ENCODE measurements at places on chromosomes 4 and X.

DNA sequence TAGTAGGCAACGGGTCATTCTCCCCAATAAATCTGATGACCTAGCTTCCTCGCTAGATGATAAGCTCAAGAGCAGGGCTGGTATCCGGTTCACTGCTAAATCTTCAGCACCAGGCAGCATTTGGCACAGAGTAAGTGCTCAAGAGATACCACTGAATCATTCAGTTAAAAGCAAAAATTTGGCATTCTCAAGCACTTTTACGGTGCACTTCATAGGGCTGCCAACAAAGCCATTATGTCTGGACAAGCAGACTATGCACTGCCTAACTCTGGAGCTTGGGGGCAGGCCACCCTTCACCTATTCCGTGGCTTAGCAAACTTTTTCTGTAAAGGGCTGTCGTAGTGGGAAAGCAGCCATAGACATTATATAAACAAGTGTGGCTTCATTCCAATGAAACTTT, 23.8 kb upstream of the CXorf38 start:
- DNase-seq = no peak

DNA sequence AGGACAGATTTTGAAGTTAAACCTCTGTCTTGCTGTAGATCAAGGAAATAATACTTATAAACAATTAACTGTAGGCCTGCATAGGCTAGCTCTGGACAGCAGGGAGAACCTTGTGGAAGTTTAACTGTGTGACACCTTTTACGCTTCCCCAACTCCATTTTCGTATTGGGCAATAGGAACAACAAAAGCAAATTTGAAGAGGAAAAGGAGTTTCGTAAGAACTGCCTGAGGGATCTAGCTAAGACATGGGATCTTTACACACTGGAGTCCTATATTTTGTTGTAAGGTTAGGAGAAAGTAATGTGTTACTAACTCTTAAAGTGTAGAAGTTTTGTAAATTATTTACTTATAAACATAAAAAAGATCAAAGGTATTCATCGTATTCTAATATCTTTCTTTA, 324.9 kb upstream of the CASK start:
- DNase-seq = no peak

- DNase-seq = no peak
These were observed 250.3 kb upstream of the ARSJ start for GRCh38 chr4:114229706-114230105.

- no peak for DNase-seq
These were observed 38.8 kb upstream of the IGFBP7 start for GRCh38 chr4:57148831-57149505.

DNA sequence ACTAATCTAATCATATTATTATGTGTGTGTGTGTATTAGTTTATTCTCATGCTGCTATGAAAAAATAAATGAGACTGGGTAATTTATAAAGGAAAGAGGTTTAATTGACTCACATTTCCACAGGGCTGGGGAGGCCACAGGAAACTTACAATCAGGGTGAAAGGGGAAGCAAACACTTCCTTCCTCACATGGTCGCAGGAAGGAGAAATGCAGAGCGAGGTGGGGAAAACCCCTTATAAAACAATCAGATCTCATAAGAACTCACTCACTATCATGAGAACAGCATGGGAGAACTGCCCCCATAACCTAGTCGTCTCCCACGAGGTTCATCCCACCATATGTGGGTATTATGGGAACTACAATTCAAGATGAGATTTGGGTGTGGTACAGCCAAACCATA, 190.9 kb upstream of the TAPT1 start:
- DNase-seq = no peak

DNA sequence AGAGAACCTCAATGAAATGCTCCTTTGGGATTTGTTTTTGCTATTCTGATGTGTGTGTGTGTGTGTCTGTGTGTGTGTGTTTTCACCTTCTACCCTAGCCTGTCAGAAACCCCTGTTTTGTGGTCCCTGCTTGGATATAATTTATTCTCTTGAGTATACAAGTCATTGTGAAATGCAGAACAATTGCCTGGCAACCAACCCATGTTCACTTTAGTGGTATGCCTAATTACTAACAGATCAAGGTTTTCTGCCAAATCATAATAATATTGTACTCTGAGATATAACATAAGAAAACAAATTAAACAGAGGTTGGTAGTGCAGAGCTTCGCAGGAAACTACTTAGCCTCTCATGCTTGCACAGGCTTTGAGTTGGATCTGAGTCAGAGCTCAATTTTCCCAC, 7.0 kb upstream of the TET2 start:
- no peak for DNase-seq

GRCh38 chr4:15906020-15906443, 32.5 kb downstream of the FGFBP1 start:
- no peak for DNase-seq

DNA sequence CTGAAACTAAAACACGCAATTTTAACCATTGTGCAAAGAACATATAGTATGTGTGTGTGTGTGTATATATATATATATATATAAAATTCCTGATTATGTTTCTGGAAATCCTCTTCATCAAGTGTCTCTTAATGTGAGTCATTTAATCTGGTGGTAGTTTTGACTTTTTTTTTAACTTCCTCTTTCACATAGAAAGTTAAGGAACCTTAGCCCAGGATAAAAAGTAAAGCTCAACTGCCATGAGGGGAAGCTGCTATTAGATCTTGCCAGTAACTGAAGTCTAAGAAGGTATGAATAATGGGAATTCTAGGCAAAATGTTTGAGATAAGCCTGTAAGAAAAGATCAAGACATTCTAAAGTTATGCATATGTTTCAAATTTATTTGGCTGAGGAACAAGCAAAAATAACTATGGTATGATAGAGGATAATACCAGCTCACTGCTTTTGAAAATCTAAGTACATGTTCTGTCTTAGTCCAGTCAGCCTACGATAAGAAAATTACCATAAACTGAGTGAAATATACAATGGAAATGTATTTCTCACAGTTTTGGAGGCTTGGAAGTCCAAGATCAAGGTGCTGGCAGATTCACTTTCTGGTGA, 757.0 kb downstream of the TRAM1L1 start:
- DNase-seq = no peak

GRCh38 chr4:105895583-105896460, 551 bp downstream of the NPNT start:
- no peak for DNase-seq

All from activated T-cell treated with anti-CD3 and anti-CD28 coated beads for 1 hour (primary cell).